Heart left ventricle (tissue), 16 donors: ENCODE measurements at places on chromosomes 3 and 15. TPM values are rescaled to one million over a fixed set of nuclear protein-coding genes. Genes with fewer than 3 reads are reported as not detected.

DNA sequence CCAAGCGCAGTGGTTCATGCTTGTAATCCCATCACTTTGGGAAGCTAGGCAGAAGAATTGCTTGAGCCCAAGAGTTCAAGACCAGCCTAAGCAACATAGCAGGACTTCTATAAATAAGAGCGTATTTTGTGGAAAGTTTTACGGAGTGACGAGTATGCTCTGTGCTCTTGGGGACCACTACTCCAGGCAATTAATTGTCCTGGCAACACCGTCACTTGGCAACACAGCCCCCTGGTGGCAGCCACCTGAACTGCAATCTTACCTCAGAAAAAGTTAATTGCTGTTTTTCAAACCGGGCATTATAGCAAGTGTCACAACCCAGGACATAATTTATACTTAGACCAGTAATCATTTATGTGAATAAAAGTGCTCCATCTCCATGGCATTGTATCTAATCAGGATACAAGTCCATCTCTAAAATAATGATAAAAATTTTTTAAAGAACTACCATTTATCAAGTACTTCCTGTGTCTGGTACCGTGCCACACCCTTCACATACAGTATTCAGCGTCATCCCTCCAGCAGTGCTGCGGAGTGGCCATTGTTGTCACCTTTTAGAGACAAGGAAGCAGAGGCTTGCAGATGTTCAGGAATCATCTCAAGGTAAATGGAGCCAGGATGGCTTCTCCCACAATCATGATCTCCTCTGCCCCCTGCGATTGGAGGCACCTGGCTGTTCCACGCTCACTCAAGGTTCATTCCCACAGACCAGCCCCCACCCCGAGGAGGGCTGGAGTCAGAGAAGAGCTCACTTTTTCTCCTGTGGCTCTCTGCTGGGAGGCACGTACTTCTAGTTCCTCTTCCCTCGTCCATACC lies 34.5 kb downstream of the PLA2G4D start:
- no peak for DNase-seq
- no peaks in the 10 kb centered on the region for H3K27me3 ChIP-seq
- H3K27ac ChIP-seq, result no peak overlapping the region
- H3K4me3 ChIP-seq, result no peak overlapping the region
- no peaks in the 10 kb centered on the region for H3K36me3 ChIP-seq

- no peaks in the 10 kb centered on the region for H3K4me1 ChIP-seq
- H3K36me3 ChIP-seq, result no peaks in the 10 kb centered on the region
- no peak overlapping the region for H3K4me3 ChIP-seq
- peak; percentile 24 for DNase-seq
Measured at GRCh38 chr3:71652781-71653413, 69.4 kb upstream of the FOXP1 start.

GRCh38 chr3:185631508-185632206 lies 45.6 kb downstream of the SENP2 start:
- H3K4me3 ChIP-seq, result no peak overlapping the region
- H3K4me1 ChIP-seq, result peaks cover 9% of the 10 kb centered on the region
- DNase-seq, result no peak
- peaks cover 37% of the 10 kb centered on the region for H3K36me3 ChIP-seq
- no peaks in the 10 kb centered on the region for H3K27me3 ChIP-seq
- no peak overlapping the region for H3K27ac ChIP-seq

DNA sequence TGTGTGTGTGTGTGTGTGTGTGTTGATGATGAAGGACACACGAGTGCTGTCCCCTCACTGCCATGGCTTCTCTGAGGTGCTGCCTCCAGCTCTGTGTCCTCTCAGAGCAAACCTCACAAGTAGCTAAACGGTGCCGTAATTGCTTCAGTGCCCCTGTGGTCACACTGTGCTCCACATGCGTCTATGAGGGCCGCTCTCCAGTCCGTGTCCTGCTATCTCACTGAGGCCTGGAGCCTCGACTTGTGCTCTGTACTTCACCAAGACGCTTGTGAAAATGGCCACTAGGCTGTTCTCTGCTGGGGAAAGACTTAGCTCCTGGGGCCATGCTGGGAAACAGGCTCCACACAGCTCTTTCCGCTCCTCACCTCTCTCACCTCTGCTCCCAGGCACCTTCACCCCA lies 65.4 kb upstream of the CGNL1 start:
- no peak overlapping the region for H3K4me3 ChIP-seq
- no peaks in the 10 kb centered on the region for H3K27me3 ChIP-seq
- no peaks in the 10 kb centered on the region for H3K36me3 ChIP-seq
- H3K4me1 ChIP-seq, result peaks cover 6% of the 10 kb centered on the region
- no peak for DNase-seq

DNA sequence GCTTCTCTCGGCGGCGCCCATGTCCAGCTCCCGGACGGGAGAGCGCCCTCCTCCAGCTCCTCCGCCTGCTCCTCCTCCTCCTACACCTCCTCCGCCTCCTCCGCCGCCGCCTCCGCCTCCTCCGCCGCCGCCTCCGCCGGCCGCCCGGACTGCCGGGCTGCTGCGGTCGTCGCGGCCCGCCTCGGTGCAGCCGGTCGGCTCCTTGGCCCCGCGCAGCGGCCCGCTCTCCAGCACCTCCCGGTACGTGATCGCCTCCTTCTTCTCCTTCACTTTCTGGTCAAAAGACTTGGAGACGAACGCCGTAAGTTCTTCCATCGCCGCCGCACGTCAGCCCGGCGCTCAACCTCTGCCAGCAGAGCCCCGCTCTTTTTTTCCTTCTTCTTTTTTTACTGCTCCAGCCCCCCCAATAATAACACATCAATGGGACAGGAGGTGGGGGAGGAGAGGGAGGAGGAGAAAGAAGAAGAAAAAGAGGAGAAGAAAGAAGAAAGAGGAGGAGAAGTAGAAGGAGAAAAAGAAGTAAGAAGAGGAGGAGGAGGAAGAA lies 438 bp downstream of the SHOX2 start:
- peaks cover 55% of the 10 kb centered on the region for H3K4me1 ChIP-seq
- H3K27me3 ChIP-seq, result peaks cover 73% of the 10 kb centered on the region
- no peak overlapping the region for H3K27ac ChIP-seq
- peak; percentile 30 for DNase-seq

- H3K27me3 ChIP-seq, result no peaks in the 10 kb centered on the region
- no peak for DNase-seq
- H3K27ac ChIP-seq, result no peak overlapping the region
- no peak overlapping the region for H3K4me3 ChIP-seq
Measured at GRCh38 chr3:141067206-141067974, 16.2 kb downstream of the SPSB4 start.

DNA sequence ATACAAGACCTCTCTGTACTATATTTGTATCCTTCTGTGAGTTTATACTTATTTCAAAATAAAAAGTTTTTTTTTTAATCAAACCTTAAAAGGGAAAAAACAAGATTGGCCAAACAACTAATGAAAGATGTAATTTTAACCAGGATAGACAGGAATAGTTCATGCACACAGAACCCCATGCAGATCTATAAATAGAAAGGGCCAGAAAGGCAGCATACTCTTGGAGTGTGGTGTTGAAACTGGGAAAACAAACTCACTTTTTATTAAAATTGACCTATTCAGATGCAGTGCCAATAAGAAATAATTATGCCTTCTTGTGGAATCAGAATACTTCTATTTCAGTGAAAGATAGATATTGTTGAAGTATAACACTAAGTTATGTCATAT lies 204.6 kb downstream of the PLCL2 start:
- H3K4me1 ChIP-seq, result peaks cover 4% of the 10 kb centered on the region
- peaks cover 12% of the 10 kb centered on the region for H3K36me3 ChIP-seq
- H3K27ac ChIP-seq, result peak overlapping the region; percentile 54
- H3K4me3 ChIP-seq, result no peak overlapping the region

DNA sequence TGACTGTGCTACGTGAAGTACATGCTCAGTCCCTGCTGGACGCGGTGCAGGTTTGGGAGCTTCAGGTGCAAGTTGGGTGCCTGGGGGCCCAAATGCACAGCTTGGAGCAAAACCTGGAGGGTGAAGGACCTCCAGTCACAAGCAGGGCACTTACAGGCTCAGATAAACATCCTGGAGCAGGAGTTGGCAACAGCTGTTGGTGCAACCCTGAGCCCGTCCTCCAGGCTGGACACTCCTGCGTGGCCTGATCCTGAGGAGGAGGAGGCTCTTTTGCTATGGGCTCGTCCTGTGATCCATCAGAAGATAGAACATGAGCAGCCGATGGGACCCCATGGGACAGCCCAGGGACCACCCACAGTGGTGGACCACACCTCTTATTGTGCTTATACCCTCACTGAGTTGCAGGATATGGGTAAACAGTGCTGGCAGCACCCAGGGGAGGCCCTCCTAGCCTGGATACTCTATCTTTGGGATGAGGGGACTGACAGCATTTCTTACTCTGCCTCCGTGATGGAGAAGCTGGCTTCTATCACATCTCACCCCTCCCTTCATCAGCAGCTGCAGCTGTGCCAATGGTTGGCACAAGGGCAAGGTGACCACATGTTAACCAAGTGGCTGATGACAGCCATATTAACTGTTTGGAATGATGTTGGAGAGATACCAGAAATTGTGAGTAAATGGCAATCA lies 301.6 kb downstream of the ZPLD1 start:
- no peaks in the 10 kb centered on the region for H3K27me3 ChIP-seq
- no peak overlapping the region for H3K4me3 ChIP-seq
- H3K27ac ChIP-seq, result no peak overlapping the region
- H3K36me3 ChIP-seq, result no peaks in the 10 kb centered on the region

- no peaks in the 10 kb centered on the region for H3K27me3 ChIP-seq
- H3K4me1 ChIP-seq, result peaks cover 78% of the 10 kb centered on the region
- H3K27ac ChIP-seq, result no peak overlapping the region
- no peak for DNase-seq
Measured at GRCh38 chr3:172217877-172218276, 178.5 kb downstream of the FNDC3B start.

- H3K4me3 ChIP-seq, result no peak overlapping the region
- H3K4me1 ChIP-seq, result peaks cover 68% of the 10 kb centered on the region
- no peak overlapping the region for H3K27ac ChIP-seq
- peaks cover 9% of the 10 kb centered on the region for H3K36me3 ChIP-seq
- H3K27me3 ChIP-seq, result no peaks in the 10 kb centered on the region
- DNase-seq, result no peak
Measured at GRCh38 chr15:67093504-67093862, 28.1 kb downstream of the SMAD3 start.

- peaks cover 37% of the 10 kb centered on the region for H3K36me3 ChIP-seq
- H3K27me3 ChIP-seq, result no peaks in the 10 kb centered on the region
- H3K4me1 ChIP-seq, result peaks cover 3% of the 10 kb centered on the region
- no peak for DNase-seq
Measured at GRCh38 chr15:44458429-44458828, 31.0 kb downstream of the CTDSPL2 start.

GRCh38 chr15:34043391-34043790 lies 4.4 kb upstream of the AVEN start:
- no peaks in the 10 kb centered on the region for H3K36me3 ChIP-seq
- H3K27ac ChIP-seq, result no peak overlapping the region
- H3K27me3 ChIP-seq, result no peaks in the 10 kb centered on the region
- peaks cover 8% of the 10 kb centered on the region for H3K4me1 ChIP-seq

DNA sequence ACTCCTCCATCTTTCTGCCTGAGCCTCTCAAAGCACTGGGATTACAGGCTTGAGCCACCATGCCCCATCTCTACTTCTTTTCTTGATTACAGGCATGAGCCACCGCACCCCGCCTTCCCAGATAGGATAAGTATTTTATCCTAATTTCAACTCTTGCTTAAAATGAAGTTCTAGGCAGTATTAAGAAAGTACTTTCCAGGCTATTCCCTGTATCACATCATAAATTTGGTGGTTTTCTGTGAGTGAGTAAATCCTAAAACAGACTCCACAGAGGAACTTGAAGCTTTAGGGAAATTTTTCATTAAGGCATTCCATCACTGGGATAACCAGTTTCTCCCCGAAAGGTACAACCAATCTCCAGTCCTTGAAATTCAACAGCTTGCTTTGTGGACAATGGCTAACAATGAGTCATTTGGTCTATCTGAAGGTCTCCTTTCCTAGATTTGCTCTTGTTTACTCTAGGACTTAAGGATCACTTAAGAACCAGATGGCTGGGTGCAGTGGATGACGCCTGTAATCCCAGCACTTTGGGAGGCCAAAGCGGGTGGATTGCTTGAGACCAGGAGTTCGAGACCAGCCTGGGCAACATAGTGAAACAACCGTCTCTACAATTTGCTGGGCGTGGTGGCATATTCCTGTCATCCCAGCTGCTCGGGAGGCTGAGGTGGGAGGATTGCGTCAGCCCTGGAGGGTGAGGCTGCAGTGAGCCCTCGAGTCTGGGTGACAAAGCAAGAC lies 49.7 kb upstream of the SKIL start:
- H3K4me1 ChIP-seq, result no peaks in the 10 kb centered on the region
- no peaks in the 10 kb centered on the region for H3K27me3 ChIP-seq
- no peak overlapping the region for H3K4me3 ChIP-seq
- H3K27ac ChIP-seq, result no peak overlapping the region
- no peak for DNase-seq

DNA sequence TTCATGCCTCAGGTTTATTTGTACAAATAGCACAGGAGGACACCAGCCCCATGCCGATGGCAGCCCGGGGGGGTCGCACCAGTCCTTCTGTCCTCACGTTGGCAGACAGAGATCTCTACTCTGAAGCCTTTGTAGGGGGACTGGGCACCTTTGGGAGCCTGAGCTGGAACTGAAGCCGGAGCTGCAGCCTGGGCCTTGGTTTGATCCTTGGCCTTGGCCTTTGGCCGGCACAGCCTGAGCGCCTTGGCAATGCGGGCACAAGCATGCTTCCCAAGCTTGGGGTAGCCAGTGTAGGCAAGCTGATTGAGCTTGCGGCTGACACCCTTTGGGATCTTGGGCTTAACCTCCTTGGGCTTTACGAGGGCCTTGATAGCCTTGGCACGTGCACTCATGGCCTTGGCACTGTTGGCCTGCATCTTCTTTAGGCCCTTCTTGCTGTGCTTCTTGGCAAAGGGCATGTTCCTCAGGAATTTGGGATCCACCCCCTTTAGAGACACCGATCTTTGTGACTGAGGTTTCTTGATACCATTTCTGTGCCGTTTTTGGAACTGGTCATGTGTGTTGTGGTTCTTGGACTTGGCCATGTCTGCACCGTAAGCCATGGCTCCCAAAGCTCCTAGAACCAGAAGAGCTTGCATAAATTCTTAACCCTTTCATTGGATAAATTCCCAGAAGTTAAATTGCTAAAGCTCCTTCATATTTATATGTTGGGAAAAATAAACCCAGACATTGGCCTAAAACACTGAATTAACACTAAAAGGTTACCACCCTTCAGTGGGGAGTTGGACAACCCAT lies 33.4 kb upstream of the UACA start:
- H3K36me3 ChIP-seq, result no peaks in the 10 kb centered on the region
- DNase-seq, result no peak
- H3K27ac ChIP-seq, result no peak overlapping the region
- no peak overlapping the region for H3K4me3 ChIP-seq
- H3K4me1 ChIP-seq, result peaks cover 5% of the 10 kb centered on the region
- H3K27me3 ChIP-seq, result no peaks in the 10 kb centered on the region

DNA sequence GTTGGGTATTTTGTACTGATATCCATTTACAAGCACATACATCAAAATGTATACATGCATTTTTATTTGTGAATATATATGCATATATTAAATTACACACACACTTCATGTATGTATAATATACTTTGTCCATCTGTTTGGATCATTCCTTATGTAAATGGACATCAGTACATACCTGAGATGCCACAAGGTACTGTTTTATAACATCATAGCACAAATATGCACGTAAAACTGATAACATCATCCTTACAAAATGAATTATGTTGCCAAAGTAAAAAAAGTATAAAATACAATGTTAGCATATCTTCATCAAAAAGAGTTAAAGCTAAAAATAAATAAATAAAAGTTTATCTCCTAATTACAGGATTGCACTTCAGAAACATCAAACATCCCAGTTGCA lies 634.8 kb upstream of the UBE2E2 start:
- no peak overlapping the region for H3K27ac ChIP-seq
- H3K4me1 ChIP-seq, result no peaks in the 10 kb centered on the region

The PLA2G4D gene
- not detected for total RNA-seq

The NR2E3 gene
- total RNA-seq, result not detected

The ABHD14A gene
- 18.1 TPM for total RNA-seq

The GOLGA8T gene
- total RNA-seq, result 0.45 TPM

The PML gene
- 18.4 TPM for total RNA-seq
